ENCODE measurements at places on chromosomes 3 and 15.

GRCh38 chr3:57952208-57952631 lies 56.0 kb upstream of the FLNB start:
- no peak for DNase-seq

DNA sequence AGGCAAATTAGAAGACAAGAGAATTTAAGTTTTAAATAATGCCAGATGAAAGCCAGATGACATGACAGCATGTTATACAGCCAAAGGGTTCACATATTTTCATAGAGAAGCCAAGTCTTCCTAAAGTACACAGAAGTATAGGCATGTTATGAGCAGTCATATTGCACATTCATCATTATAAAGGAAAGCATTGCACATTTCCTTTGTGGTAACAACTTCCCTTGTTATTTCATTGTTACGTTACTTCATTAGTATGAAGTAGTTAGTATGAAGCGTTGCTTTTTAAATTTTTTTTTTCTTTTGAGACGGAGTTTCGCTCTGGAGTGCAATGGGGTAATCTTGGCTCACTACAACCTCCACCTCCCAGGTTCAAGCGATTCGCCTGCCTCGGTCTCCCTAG lies 4.6 kb upstream of the ABCC5 start:
- DNase-seq = no peak

DNA sequence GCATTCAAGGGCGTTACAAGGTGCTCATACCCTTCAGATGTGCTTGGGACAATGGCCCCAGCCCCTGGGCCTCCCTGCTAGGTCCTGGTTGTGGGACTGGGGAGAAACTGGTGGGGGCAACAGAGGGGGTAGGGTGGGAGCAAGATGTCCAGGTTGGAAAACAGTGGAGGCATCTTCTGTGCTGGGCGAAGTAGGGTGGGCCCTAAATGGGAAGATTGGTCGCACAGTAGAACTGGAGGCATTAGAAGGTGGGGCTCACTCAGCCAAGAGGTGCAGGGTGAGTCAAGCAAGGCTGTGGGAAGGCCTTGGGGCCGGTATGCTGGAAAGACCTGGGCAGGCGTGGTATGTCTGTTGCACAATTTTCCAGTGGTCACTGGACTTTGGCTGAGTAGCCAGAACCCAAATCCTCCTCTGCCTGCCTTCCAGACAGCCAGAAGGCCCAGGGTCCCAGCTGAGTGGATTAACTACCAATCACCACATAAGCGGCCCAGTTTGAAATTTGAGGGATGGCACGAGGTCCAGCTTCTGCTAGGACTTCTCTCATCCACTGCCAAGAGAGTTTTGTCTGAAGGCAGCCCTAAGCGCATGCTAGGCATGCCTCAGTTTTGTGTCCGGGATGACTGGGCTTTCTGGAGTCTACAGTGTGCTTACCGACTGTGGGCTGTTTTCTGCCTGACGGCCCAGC lies 74.5 kb downstream of the LSM3 start:
- DNase-seq = no peak

DNA sequence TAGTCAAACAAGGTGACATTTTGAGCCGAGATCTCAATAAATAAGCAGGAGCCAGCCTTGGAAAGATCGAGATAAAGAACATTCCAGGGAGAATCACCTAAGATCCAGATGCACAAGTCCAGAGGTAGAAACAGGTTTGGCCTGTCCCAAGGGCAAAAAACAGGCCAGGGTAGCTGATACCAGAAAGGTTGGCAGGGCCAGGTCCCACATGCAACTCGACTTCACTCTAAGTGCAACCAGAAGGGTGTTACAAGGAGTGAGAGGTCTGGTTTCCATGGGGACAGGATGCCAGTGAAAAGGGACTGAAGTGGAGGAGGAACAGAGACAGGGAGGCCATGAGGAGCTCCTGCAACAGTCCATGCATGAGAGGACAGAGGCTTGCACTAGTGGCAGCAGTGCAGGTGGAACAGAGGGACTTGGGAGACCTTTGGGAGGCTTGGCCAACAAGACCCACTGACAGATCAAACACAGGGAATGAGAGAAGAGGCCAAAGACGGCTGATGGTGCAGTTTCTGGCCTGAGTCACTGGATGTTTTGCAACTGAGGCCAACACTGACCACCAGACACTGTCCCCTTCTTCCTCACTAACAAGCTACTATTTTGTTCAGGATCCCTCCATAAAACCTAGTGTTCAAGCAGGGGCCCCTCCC lies 5.2 kb downstream of the TPRA1 start:
- no peak for DNase-seq

DNA sequence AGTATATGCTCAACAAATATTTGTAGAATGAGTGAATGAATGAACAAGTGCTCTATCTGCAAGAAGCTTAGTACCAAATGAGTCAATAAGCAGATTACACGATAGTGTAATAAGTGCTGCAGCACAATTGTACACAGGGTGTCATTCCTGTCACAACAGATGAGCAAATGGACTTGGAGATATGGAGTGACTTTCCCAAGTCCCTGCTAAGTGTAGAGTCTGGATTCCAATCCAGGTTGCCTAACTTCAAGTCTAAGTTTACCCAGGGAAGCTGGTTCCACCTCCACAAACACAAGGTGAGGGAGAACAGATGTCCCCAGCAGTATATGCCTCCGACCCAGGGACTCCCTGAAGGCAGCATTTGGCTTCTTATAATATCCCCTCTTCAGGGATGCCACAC lies 77.7 kb upstream of the RAD18 start:
- DNase-seq = no peak

DNA sequence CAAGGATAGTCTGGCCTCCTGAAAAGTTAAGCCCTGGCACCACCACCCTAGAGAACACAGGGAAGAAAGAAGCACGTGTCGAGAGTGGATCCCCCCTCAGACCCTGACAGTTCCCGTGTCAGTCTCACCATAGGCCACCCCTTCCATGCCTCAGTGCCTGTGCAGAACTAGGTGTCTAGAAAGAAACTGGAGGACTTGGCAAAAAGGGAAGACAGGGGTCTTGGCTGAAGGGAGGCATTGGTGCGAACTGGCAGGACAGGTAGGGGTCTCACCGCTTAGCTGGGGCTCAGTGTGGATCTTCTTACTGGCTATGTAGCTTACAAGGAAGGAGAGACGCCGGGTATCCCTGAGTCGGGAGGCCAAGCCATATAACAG lies 518 bp downstream of the QARS1 start:
- no peak for DNase-seq

- DNase-seq = peak; percentile 3
These were observed 6.3 kb upstream of the RTP4 start for GRCh38 chr3:187361835-187362234.

GRCh38 chr3:145578471-145578870 lies 582.5 kb downstream of the PLOD2 start:
- no peak for DNase-seq

GRCh38 chr3:50523279-50523811 lies 19.9 kb upstream of the CACNA2D2 start:
- DNase-seq = no peak

GRCh38 chr3:42163622-42164244 lies 72.6 kb downstream of the TRAK1 start:
- DNase-seq = no peak

DNA sequence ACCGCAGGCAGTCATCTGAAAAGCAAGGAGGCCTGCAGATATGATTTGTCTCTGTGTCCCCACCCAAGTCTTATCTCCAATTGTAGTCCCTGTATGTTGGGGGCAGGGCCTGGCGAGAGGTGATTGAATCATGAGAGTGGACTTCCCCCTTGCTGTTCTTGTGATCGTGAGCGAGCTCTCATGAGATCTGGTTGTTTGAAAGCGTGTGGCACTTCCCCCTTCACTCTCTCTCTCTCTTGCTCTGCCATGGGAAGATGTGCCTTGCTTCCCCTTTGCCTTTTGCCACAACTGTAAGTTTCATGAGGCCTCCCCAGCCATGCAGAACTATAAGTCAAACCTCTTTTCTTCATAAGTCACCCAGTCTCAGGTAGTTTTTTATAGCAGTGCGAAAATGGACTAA lies 83.3 kb downstream of the TMCO5A start:
- DNase-seq = no peak

DNA sequence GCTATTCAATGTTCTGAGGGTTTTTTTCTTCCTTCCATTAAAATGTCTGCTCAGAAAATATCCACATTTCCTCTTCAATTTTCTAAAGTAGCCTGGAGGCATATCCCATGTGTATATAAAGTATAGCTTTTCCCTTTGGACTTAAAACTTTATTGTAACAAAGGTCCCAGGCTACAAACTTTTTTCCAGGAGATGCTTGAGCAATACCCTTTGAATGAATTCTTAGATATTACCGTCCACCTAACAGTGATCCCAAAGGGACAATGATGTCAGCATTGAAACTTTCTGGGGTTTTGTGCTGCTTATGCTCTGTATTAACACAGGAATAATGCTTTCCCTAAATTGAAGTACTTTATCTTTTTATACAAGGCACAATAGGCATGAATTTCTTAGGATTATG lies 525.2 kb downstream of the CADM2 start:
- DNase-seq = no peak

GRCh38 chr3:175258763-175259162 lies 399.6 kb downstream of the NAALADL2 start:
- DNase-seq = no peak

Measured in NCI-H1092 treated with DMSO at 0.1 percent for 48 hours (cell line).